Activated T-cell treated with anti-CD3 and anti-CD28 coated beads, Interleukin-2, amount 50 U/mL, for 24 hours (primary cell): ENCODE measurements at places on chromosomes 13 and 19.

GRCh38 chr13:110006304-110006703, 219.9 kb upstream of the IRS2 start:
- H3K27ac ChIP-seq = no peak overlapping the region
- no peaks in the 10 kb centered on the region for H3K4me1 ChIP-seq
- H3K4me3 ChIP-seq = no peak overlapping the region
- H3K27me3 ChIP-seq = peaks cover 4% of the 10 kb centered on the region

GRCh38 chr13:24243302-24243701, 66.1 kb upstream of the C1QTNF9 start:
- no peak overlapping the region for H3K27ac ChIP-seq
- no peak for DNase-seq

- no peak for DNase-seq
- H3K36me3 ChIP-seq = peaks cover 13% of the 10 kb centered on the region
- H3K4me3 ChIP-seq = no peak overlapping the region
These were observed 28.3 kb upstream of the KCTD4 start for GRCh38 chr13:45229172-45229571.

GRCh38 chr13:62046512-62046911, 630.9 kb upstream of the PCDH20 start:
- no peak for DNase-seq
- H3K4me1 ChIP-seq = no peaks in the 10 kb centered on the region
- no peak overlapping the region for H3K4me3 ChIP-seq
- no peak overlapping the region for H3K27ac ChIP-seq
- no peaks in the 10 kb centered on the region for H3K36me3 ChIP-seq
- H3K27me3 ChIP-seq = no peaks in the 10 kb centered on the region
